ENCODE measurements at places on chromosomes 16 and 17.

- no peak for DNase-seq
Measured at GRCh38 chr16:31198207-31198882, 4.2 kb downstream of the PYCARD start.

DNA sequence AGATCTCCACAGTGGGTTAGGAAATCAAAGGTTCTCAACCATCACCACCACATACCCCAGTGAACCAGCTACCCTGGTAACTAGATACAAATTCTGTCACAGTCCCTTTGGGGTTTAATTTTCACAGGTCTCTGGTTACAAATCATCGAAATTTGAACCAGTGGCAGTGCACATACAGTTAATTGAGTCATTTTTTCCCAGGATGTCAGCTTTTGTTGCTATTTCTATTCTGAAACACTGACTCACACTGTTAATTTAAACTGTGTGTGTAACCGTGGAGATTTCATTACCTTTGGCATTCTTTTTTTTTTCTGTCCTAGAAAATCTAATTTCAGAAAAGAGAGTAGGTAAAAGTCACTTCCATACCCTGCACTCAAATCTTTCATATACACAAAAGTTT is 511.5 kb downstream of the TOX3 start:
- DNase-seq = no peak

DNA sequence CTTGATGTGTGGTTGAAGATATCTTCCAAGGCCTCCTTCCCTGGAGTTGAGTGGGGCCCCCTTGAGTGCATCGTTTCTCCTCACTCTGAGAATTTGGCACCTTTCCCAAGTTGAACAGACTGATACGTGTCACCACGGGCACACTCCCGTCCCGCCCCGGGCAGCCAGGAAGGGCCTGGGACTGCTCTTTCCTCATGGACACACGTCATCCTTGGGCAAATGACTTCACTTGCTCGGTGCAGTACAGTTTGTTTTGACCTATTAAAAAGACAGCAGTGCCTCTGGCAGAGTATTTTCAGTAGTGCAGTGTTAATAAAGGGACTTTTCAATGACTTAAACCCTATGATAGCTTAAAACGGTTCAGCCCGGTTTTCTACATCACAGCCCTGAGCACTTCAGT is 59.9 kb downstream of the SEC14L1 start:
- DNase-seq = no peak

DNA sequence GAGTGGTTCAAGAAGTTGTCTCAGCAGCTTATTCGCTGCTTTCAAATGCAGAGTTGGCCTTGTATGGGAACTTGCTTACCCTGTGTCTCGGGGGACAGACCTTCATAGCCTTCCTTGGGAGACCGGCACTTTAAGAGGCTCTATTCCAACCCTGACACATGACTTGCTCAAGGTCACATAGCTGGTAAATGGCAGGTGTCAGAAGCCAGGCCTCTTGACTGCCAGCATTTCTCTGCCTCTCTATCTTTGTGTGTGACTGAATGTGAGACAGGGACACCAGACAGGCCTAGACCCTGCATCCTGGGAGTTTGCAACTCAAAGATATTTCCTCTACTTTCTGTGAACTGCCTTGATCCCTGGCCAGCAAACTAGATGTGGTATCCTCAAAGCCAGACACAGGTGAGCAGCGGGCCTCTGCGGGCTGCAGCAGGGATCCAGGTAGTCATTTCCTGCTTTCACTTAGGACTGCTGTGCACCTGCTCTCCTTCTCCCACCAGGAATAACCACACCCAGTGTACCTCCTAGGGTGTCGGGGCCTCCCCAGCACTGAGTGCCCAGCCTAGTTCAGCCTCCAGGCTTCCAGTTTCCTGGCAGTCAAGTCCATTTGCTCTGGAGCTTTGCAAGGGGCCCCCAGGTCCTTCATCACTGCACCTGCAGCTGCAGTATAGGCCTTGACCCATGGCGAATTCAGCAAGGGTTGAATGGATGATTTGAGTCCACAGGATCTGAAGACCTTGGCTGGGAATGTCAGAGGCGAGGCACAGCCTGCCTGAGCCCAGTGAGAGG is 116.6 kb upstream of the TNRC6C start:
- no peak for DNase-seq

DNA sequence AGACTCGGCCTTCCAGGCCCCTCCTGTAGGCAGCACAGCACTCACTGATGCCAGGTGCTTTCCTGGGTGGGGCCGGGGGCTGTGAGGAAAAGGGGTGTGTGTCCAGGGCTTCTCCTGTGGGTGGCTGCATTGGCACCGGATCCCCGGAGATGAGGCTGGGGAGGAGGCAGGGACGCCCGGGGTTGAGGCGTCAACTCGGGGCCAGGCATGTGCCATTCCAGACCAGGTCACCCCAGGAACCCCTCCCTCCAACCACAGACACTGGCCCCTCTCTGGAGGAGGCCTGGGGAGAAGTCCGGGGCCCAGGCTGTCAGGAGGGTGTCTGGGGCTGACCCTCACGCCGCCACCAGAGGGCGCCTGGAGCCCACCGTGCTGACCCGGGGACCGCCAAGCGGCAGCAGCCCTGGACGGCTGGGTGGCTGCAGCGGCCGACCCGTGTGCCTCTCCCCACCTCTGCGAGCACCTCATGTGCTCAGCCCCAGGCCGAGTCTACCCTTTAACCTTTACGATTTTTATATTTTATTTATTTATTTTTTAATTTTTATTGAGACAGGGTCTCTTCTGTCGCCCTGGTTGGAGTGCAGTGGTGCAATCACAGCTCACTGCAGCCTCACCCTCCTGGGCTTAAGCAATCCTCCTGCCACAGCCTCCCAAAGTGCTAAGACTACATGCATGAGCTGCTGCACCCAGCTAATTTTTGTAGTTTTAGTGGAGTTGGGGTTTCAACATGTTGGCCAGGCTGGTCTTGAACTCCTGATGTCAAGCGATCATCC is 3.2 kb upstream of the METRN start:
- DNase-seq = peak; percentile 89

GRCh38 chr17:76360461-76360860 is 6.7 kb upstream of the PRPSAP1 start:
- DNase-seq = no peak

- DNase-seq = no peak
Measured at GRCh38 chr17:58176200-58176599, 9.4 kb downstream of the OR4D2 start.

DNA sequence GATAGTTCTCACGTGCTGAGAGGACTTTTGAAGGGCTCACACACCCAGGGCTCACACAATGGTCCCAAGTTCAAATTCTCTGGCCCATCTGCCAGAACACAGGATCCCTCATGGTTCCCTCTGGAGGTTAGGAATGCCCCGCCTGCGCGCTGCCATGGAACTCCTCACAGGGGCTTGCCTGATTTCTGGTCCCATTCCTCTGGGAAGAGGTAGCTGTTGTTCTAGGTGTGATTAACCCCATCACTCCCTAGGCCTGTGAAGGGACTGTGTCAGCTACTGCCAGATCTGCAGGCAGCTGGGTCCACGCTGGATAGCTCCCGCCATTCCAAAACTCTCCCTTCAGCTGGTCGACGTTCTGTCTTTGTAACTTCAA is 2.3 kb upstream of the ARMC5 start:
- DNase-seq = no peak

- peak; percentile 89 for DNase-seq
Measured at GRCh38 chr17:58415371-58416055, 1.8 kb downstream of the RNF43 start.

DNA sequence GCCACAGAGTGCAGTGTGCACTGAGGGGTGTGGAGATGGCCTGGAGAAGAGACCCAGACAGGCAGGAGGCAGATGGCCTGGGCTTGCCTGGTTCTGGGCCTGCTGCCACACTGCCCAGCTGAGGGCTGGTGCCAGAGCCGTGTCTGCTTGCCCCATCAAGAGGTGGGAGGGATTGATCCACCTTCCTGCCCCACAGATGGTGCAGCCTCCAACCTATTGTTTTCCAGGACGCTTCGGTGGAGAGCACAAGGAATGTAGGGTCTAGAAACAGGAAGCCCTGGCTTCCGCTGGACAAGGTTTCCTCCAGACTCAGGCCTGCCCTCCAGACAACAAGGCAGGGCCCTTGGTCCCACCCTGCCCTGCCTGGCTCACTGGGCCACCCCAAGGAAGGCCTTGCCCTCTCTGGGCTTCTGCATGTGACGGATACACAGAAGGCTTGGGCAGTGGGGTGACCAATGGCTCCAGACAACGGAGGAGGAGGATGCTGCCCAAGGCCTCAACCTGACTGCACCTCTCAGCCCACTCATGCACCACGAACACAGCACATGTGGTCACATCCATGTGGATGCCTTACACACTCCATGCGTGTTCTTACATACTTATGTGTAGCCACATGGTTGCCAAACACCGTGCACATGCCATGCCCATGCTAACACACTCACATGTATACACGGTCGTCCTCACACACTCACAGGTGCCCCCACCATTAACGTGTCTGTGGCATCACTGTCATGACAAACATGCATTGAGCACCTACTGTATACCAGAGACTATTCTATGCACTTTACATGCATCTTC is 6.5 kb upstream of the CDH5 start:
- DNase-seq = no peak

DNA sequence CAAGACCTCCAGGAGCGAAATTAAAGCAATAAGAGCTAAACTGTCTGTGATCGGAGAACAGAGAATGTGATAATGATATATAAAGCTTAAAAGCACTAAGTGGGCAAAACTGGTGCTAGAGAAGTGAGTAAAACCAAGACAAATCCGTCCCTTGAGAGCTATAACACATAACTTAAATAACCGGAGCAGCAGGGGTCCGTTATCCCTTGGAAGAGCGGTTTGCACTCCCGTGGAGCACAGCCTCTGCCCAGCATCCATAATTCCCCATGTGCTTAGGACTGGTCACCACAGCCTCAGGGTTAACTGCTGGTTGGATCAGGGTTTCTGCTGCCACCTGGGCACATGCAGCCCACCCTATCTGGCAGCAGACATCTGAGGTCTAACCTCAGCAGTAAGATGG is 489.0 kb downstream of the NPIPA7 start:
- DNase-seq = no peak

- no peak for DNase-seq
Measured at GRCh38 chr16:58551496-58551895, 36.2 kb downstream of the SETD6 start.

DNA sequence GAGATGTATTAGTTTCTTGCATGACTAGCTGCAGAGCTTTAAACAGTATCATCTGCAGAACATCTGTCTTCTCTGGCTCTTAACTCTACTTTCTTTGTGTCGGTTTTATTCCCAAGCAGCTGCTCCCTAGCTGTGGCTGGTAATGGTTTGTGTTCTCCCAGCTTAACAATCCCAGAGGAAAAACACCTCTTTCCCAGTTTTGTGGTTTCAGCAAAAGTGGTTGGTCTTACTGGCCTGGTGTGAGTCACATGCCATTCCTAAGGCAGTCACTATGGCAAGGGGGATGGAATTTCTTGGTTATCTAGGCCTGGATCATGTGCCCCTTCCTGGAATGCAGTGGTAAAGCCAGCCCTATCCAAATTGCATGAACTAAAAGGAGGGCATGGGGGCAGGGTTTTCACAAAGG is 27.5 kb downstream of the OMG start:
- peak; percentile 98 for DNase-seq

DNA sequence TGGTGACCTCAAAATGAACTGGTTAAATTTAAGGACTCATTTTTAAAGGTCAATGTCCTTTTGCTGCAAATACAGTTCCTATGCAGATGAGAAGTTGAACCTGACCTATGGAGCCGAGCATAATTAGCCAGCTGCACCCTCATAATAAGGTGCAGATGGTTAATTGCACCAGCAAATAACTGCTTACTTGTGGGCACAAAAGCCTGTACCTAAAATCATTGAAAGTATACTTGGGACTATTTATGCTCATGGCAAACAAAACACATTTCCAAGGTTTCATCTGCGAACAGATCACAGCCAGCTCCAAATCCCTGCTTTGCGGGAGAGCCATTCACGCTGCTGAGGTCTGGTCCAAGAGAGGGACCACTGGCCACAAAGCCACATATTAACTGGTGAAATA is 13.0 kb downstream of the HYDIN start:
- DNase-seq = no peak

- DNase-seq = peak; percentile 60
Measured at GRCh38 chr17:44546671-44547606, 10.3 kb upstream of the FZD2 start.

DNA sequence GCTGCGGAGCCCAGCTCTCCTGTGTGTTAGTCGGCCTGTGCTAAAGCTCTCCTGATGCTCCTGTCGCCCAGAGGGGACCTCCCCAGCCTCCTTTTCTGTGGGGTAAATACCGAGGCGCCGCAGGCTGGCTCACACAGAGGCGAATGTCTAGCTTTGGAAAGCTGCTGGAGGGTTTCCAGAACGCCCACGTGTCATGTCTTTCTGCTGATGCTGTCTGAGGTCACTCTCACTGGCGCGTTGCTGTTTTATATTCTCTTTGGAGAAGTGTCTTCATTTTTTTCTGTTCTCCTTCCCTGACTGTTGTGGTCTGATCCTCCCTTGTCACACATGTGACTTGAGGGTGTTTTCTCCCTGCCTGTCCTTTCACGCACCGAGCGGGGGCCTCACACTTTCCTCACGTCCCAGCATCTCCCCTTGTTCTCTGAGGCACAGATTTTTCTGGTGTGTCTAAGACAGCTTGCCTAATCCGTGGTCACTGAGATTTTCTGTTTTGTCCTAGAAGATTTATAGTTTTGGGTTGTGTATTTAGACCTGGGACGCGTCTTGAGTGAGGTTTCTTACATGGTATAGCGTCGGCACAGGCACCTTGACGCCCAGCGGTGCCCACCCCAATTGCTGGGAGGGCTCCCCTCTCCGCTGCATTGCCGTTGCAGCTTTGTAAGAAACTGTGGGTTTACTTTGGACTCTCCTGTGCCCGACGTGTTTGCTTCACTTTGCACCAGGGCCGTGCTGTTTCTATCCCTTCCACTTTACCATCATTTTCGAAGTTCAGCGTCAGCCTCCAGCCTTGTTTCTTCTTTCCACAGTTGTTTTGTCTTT is 92.1 kb upstream of the ZNF750 start:
- no peak for DNase-seq

GRCh38 chr16:16083421-16084156 is 134.2 kb downstream of the ABCC1 start:
- no peak for DNase-seq

DNA sequence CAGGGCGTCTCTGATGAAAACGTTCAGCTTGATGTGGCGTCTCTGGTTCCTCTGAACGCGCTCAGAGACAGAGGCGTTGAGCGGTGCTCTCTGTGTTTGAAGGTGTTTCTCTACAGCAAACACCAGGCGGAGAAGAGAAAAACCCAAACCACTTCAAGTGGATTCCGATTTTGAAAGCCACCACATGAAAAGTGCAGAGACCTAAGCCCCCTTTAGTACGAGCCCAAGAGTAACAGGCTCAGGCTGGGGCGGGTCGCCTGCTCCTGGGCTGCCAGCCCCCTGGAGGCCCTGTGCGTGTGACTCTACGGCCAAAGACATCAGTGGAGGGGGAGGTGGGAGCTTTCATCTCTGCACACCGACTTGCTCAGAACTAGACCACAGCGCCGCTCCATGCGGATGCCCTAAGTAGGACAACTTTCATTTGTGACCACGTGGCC is 328.4 kb downstream of the MAF start:
- no peak for DNase-seq

DNA sequence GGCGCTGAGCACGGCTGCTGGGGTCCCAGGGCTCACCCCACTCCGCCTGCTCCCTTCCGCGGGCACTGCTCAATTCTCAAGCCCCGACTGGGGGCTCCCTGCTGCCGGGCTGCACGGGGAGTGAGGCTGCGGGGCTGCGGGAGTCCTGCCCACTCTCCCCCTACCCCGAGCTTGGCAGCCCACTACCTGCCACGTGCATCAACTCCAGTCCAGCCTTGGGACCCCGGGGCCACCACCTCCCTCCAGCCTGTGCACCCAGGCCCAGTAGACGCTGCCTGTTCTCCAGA is 43.3 kb upstream of the SSTR5 start:
- no peak for DNase-seq

- no peak for DNase-seq
Measured at GRCh38 chr17:59807892-59808509, 84.7 kb downstream of the TUBD1 start.
